ENCODE measurements at places on chromosomes 6 and 20.
A peak's percentile ranks its signal among the peaks of the same experiment; 100 is the strongest.

DNA sequence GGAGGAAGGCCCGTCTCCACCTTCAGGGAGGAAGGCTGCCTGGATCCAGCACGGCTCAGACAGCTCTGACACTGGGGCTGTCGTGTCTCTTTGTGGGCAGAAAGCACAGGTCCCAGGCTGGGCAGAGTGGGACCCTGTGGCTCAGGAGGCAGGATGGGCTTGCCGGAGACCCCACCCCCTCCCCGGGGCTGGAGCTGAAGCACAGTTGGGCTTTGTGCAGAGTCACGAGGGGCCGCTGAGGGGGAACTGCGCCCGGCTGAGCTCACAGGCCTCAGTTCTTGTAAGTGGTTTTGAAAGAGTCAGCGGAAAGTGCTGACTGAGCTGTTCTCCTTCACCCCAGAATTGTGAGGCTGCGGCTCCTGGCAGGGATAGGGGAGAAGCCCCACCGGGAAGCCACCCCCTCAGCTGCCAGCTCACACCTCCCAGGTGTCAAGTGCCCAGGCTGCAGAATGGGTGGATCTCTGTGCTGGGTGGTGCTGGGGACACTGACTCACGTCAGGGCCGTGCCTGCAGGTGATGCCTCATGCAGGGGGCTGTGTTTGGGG, 145.5 kb upstream of the RNF24 start:
- DNase-seq, result peak; percentile 66

DNA sequence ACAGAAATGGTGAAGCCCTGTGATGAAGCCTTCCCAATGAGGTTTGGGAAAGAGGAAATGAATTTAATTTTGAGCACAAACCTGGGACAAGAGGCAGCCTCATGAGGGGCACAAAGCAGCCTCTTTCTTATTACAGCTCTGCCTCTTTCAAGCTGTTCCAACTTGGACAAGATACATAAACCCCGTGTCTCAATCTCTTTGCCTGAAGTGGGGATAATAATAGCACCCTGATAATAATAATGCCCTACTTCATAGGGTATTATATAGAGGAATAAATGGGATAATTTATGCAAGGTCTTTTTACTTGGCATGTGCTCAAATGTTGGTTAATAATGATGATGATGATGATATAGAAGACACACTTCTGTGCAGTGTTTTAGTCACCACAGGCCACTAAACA, 91.1 kb upstream of the PLN start:
- DNase-seq, result no peak

DNA sequence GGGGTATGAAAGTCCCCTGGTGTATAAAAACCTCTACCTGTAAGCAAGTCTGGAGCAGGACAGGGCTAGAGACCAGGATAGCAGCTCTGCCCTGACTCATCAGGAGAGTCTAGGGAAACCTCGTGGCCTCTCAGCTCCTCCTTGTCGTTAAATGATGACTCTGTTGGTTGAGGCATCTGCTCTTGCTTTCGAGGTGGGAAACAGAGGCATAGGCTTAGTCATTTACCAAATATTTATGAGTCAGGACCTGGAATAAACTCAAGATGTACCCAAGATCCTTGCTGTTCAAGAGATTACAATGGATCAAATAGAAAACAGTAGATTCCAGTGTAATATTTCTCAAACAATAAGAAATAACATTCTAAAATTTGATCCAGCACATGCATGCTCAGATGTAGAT, 5.5 kb downstream of the MANBAL start:
- no peak for DNase-seq

DNA sequence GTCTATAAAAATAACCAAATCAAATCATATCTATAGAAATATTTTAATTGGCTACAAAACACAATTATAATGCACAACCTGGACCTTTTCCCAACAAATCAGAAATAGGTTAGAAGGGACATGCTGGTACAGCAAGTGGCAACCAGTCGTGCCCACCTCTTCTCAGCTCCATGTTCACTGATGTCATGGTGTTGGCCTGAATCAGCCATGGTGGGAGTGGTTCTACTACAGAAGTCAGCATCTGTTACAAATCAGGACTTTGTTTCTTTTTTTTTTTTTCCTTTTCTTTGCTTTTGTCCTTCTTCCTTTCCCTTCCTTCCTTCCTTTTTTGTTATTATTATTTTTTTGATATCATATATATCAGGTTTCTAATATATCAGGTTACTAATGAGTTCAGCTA, 91.2 kb downstream of the RALGAPA2 start:
- DNase-seq, result no peak

DNA sequence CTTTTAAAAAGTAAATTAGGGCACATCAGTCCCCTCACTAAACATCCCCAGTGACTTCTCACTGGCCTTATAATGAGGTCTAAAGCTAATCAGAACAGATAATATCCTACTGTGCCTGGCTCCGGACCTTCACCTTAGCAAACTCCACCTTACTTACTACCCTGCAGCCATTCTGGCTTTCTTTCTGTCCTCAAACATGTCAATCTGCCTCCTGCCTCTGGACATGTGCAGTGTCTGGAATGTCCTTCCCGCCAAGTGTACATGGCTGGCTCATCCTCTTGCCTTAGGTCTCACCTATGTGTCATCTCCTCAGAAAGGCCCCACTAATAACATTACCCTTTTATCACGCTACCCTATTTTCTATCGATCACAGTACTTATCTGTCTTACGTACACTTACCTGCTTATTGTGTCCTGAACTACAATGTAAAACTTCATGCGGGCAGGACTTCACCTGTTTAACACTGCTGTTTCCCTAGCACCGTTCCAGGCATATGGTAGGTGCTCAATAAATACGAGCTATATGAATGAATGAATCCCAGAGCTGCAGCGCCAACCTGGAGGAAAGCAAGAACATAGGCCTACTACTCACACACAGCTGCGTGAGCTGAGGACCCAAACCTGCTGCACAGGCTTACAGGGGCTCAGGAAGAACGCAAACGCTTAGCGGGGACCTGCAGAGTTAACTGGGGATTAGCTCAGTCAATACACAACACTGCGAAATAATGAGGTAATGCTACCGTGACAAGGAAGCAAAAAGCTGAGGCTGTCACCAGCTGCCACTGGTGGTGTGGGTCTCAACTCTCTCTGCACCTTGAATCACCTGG, 991 bp downstream of the UQCC2 start:
- no peak for DNase-seq

DNA sequence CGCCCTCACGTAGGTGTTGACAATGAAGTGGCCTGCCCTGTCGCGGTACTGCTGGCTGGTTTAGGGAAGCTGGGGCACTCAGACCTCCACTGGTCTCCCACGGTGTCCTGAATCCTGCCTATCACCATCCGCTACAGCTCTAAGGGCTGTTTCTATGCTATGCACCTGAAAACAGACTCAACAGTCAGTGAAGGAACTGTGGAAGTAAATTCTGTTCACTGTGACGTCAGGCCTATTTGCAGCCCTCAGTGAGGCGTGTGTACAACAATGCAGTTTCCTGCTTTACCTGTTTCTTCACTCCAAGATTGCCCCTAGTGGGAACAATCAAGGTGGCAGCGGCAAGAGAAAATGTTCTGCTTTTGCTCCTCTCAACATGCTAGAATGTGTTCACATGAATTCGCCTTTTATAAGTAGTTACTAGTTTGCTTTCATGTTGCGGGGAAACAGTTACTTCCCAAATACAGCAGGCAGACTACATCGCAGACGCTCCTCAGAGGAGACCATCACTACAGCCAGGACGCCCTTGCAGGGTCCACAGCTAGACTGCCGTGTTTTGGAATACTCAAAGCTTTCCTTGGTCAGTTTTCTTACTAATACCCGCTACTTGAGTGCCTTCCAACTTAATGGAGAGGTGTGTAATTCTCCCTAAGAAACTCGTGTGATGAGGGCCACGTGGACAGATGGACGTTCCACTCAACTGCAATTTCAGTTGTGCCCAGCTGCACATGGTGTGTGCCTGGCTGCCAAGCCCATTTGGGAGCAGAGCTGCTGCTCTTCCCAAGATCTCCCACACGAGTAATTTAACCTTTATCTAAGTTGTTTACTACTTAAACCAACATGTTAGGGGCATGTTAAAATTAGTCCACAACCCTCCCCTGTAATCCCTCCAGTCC, 25.4 kb downstream of the DIDO1 start:
- DNase-seq, result no peak

DNA sequence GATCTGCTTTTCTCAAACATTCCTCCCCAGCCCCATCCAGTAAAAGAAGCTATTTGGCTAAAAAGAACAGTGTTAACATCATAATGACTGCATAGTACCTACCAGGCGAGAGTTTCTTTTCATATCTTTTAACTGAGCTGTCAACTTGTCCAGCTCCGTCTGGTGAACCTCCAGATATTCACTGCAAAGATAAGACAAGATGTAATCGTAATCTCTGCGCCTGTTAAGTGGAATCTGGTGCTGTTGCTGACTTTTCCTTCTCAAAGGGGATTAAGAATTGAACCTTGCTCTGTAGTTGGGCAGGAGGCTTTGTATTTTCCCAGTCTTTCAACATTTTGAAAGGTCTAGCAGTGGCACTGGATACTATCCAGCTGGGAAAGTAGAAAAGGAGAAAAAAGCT, 63.0 kb downstream of the RIPOR2 start:
- no peak for DNase-seq

GRCh38 chr6:158081657-158081935, 86.5 kb downstream of the SERAC1 start:
- DNase-seq, result no peak

- DNase-seq, result no peak
Measured at GRCh38 chr6:23417133-23417532, 708.9 kb upstream of the NRSN1 start.

DNA sequence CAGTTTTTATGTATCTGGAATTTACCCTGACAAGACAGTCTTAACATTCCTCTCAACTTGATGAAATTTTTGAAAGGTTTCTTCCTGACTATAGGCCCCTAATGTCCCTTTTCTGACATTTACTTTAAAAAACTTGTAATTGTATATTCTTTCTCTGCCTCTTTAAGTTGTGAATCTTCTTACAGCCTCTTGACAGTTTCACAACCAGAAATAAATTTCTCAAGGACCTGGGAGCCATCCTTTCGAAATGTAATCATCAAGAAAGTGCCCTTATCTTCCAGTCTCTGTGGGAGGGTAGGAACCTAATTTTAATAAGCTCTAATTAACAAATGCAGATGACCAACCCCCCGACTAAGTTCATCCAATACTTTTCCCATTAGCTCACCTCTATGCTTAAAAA, 403.6 kb upstream of the GJE1 start:
- no peak for DNase-seq

DNA sequence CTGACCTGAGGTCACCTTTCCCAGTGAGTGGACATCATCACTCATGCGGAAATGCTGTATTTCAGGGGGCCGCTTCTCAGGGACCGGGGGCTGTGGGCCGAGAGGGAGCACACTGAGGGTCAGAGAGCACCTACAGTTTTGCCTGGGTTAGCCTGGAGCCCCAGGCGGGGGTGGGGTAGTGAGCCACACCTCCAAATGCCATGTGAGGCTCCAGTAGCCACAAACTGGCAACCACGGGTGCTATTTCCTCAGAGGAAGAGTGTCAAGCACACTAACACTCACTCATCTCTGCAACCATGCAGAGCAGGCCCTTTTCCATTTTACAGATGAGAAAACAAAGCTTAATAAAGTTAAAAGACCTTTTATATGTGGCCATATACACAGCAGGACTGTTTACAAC, 4.7 kb downstream of the EHMT2 start:
- no peak for DNase-seq

DNA sequence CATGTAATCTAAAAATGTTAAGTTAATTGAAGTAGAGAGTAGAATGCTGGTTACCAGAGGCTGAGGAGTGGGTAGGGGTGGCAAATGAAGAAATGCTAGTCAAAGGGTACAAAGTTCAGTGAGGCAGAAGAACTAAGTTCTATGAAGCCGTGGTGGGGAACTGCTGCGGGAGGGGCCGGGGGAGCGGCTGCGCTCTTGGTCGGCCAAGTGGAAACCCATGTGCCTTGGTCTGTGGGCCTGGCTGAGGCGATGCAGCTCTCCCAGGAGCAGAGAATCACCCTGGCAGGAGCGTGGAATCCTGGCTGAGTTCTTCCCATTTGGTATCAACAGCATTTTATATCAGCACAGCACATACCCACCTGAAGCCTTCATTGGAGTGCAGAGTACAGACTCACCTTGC, 22.3 kb downstream of the TTLL2 start:
- DNase-seq, result no peak

DNA sequence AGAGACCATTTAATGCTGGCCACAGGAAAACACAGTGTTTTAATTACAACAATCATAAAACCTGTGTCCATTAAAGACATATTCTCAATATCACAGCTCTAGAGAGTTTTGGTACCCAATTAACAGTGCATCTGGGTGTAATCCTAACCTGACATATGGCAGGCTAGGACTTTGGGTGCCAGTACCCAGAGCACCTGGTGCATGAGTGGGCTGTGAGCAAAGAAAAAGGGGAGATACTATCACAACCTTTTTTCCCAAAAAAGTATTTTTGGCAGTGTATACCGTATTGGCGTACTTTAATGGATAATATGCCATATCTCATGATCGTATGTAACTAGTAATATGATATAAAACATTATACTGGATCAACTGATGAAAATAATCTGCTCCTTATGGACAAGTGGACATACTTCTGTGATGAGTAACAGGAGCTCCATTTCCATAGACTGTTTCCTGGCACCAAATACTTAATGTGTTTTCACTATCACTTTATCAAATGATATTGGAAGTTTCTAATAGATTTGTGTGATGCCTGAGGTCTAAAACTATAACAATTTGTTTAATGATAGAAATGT, 91.7 kb downstream of the COL19A1 start:
- DNase-seq, result no peak

DNA sequence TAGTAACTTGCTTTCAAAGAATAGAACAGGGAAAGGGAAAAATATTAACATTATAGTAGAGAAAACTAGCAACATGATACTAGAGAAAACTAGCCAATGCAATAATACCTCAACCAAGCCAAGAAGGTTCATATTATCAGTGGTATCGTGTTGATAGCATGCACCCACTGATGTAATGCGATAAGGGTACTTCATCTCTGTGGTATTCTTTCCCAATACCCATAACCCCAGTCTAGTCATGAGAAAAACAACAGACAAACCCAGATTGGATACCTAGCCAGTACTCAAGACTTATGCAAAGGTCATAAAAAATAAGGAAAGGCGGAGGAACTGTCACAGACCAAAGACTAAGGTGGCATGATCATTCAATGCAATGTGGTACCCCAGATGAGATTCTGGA, 21.0 kb downstream of the BLOC1S5 start:
- DNase-seq, result no peak

GRCh38 chr6:90315354-90315950, 18.8 kb upstream of the BACH2 start:
- DNase-seq, result no peak

- DNase-seq, result no peak
Measured at GRCh38 chr20:33262658-33263065, 20.4 kb upstream of the BPIFB1 start.

DNA sequence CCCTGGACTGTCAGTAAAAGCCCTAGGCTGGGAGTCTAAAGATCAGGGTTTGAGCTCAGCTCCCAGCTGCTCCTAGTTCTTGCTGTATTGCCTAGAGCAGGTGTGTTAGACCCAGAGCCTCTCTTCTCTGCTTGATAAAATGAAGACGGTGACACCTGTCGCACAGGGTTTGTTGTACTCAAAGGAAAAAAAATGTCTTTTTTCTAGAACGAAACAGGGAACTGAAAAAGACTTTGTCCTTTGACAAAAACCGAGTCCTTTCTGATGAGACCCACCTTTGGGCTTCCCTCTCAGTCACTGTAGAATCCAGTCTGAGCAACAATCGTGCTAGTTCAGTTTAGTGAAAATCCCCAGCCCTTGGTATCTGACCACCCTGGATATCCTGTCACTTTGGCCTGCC, 102.1 kb upstream of the LAMP5 start:
- DNase-seq, result no peak

GRCh38 chr20:3894796-3895195, 5.6 kb downstream of the PANK2 start:
- no peak for DNase-seq

GRCh38 chr6:89359561-89359960, 7.0 kb upstream of the UBE2J1 start:
- no peak for DNase-seq

Data from activated effector memory CD4-positive, alpha-beta T cell treated with anti-CD3 and anti-CD28 coated beads, Interleukin-2, amount 50 U/mL, for 16 hours (primary cell).